ENCODE measurements at places on chromosomes 16 and 17.

- no peak for DNase-seq
These were observed 1751.4 kb downstream of the TP53TG3F start for GRCh38 chr16:35210681-35211433.

- DNase-seq, result no peak
These were observed 47.7 kb downstream of the SMURF2 start for GRCh38 chr17:64614266-64615027.

GRCh38 chr16:63302811-63303210 is 1266.6 kb upstream of the CDH8 start:
- DNase-seq, result no peak

DNA sequence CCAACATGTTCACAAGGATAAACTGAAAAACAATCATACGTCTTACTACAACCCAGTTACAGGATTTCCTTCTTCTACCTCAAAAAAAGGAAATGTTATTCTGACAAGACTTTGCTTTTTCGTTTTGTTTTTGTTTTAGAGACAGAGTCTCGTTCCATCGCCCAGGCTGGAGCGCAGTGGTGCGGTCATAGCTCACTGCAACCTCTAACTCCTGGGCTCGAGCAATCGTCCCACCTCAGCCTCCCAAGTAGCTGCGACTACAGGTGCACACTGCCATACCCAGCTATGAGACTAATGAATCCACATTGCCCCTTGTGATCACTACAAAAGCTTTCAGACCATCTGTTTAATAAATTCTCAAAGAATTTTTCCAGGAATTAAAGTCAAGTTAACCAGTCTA is 8.8 kb upstream of the TRIM37 start:
- DNase-seq, result no peak

GRCh38 chr16:55002419-55002818 is 71.8 kb downstream of the IRX5 start:
- DNase-seq, result no peak

GRCh38 chr16:68713361-68713760 is 23.7 kb upstream of the CDH1 start:
- DNase-seq, result no peak

GRCh38 chr17:2700030-2700490 is 11.5 kb downstream of the CLUH start:
- no peak for DNase-seq

- no peak for DNase-seq
These were observed 2.9 kb upstream of the CCDC102A start for GRCh38 chr16:57539072-57539796.

- DNase-seq, result no peak
These were observed 22.6 kb downstream of the RABEP1 start for GRCh38 chr17:5304636-5305035.

DNA sequence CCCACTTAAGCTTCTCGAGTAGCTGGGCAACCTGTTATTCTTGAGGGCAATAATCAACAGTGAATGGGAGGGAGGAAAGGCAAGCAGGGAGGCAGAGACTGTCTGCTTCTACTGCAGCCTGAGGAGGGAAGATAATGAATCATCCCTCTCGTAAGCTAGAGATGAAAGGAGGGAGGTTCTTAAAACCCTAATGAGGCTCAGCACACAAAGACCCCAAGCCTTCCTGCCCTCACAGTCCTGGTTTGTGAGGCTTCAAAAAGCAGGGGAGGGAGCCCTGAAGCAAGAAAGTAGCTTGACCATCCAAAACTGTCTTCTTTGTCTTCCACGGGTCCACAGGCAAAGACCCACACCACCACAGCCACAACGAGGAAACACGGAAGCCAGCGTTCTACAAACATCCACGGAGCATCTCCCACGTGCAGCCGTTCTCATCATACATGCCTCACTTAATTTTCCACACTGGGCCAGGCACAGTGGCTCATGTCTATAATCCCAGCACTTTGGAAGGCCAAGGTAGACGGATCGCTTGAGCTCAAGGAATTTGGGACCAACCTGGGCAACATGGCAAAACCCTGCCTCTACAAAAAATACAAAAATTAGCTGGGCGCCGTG is 1.8 kb downstream of the PIK3R5 start:
- DNase-seq, result no peak

- DNase-seq, result no peak
These were observed 71.6 kb downstream of the MAP2K6 start for GRCh38 chr17:69485901-69486643.

DNA sequence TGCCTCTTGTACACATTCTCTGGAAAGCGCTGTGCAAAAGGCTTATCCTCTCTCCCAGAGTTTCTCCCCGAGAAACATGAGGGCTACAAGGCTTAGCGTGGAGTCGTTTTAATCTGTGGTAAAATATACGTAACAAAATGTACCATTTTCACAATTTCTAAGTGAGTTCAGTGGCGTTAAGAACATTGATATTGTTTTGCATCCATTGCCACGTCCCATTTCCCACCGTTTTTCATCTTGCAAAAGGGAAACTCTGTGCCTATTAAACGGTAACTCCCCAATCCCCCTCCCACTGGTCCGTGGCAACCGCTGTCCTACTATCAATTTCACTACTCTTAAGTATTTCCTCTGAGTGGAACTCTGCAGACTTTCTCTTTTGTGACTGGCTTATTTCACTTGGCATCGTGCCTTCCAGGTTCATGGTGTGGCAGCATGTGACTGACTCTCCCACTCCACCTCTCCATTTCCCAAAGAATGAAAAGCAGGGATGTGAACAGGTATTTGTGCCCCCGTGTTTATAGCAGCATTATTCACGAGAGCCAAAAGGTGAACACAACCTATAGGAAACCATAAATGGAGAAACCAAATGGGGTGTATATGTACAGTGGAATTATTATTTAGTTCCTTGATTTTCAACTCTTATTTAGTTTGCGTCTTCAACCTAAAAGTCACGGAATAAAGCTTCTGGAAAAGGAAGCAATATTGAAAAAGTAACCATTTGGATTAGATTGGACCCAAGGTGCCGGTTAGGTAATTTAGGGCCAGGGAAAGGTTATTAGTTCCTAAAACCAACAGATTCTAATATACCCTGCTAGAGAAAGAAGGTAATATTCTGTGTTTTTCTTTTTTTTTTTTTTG is 1.1 kb upstream of the USP32 start:
- peak; percentile 72 for DNase-seq

DNA sequence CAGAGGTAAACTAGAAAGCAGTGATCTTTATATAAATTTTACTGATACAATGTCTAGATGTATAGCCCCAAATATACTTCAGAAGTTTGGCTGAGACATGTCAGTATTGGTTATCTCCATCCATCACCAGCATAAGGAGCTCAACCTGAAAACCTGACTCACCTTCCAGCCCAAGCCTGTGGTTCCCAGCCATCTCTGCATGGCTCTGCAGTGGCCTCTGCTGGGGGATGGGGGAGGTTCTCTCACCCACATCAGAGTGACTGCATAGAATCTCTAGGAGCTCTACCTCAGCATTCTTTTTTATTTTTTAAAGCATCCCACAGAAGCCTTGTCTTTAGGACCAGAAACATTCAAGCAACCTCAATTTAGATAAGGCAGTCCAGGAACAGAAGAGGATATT is 27.3 kb downstream of the USP7 start:
- peak; percentile 41 for DNase-seq

DNA sequence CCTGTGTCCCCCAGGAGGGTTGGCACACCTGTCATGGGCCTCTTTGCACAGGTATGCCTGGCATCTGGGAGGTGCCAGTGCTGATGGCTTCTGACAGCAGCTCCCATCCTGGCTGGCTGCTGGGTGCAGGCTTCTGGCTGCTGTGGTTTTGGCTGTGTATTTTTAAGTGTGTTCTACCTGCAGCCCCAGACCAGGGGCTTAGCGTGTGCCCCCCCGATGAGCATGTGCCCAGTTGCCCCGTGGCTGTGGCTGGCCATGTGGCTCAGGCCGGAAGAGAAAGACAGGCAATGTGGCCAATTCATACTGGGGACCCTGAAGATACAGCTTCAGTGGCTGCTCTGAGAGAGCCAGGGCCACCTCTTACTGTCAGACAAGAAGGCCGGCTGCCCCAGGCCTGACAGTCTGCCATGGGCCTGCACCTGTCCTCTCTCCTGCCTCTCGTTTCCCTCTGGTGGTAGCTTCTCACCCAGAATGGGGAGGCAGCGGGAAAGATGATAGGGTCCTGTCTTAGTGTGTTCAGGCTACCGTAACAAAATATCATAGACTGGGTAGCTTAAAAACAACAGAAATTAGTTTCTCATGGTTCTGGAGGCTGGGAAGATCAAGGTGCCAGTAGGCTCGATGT is 37.6 kb upstream of the LGALS9 start:
- DNase-seq, result no peak

- no peak for DNase-seq
These were observed 34.0 kb upstream of the PIRT start for GRCh38 chr17:10871914-10872313.

Data from kidney glomerular epithelial cell (primary cell).